ENCODE measurements at places on chromosomes 1 and 21.

- no peak for DNase-seq
Measured at GRCh38 chr1:178388418-178389145, 108.2 kb downstream of the CLEC20A start.

DNA sequence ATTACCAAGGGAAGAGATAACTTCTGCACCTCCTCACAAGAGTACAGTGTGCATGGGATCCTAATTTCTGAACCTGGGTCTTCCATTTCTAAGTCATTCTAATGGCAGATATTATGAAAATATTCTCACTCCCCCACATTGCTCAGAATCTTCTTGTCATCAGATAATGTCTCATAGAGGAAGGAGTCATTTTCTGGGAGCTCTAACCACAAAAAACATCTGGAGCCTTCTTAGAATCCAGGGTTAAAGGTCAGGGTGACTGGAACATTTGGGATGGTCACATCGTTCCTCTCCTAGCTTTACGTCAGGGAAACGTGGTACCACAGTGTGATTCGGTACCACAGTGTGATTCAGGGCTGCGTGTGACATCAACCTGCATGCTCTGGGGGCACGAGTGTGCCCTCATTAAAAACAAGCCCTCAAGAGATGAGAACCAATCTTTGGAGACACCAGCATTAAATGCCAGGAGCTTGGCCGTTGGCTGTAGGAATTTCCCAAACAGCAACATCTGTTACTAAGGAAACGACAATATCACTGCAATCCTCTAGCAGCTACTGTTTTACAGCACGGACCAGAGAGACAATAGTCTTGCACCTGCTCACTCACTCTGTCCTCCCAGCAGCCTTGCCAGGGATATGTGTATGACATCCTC, 179.1 kb downstream of the PSMG1 start:
- no peak for DNase-seq

GRCh38 chr1:2042830-2043773, 7.1 kb upstream of the PRKCZ start:
- no peak for DNase-seq

DNA sequence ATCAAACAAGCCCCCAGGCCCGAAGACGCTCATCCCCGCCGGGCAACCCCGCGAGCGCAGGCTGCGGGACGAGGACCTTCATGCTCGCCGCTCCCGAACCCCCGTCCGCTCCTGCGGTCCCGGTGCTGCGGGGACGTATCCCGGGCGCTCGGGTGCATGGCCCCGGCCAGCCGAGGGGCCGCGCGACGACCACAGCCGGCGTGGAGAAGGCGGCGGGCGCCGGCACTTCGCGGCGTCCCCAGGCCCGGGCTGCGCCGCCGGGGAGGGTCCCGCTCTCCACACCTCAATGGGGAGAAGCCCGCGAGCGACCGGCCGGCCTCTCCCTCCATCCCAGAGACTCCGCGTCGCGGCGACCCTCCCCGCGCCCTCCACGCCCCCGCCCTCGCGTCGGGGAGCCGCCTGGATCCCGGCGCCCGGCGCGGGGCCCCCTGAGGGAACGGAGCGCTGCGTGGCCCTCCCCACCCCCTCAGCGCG, 401 bp downstream of the ERRFI1 start:
- DNase-seq: peak; percentile 3

DNA sequence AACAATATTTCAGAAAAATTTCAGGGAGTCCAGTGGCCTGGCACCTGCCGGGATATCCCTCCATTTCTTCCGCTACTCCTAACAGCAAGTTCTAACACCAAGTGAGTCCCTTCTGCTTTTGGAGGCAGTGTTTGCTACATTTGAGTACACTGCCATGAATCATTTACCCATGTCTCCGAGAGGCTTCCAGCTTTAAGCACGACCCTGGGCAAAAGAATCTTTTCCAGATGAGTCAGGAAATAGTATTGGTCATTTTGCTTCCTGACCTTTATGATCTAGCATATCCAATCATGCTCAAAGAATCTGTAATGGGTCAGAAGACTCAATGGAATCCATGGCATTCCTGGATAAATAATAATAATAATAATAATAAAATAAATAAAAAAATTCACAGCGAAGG, 60.7 kb upstream of the FMN2 start:
- no peak for DNase-seq

DNA sequence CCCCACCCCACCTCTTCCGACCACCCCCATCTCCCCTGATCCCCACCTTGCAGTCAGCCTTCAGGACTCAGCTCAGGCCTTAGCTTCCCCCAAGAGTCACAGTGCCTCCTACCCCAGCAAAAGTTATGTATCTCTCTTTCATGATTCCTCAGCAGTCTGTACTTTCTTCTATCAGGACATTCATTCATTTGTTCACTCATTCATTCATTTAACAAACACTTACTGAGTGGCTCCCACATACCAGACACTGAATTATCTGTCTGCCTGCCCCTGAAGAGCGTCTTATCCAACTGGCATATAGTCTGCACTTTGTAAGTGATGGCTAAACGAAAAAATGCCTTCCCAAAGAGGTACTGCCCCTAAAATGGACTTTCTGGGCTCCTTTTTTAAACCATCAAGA, 114.4 kb upstream of the SLC35F3 start:
- no peak for DNase-seq

GRCh38 chr1:74467786-74468377, 44.5 kb downstream of the LRRC53 start:
- DNase-seq: no peak

DNA sequence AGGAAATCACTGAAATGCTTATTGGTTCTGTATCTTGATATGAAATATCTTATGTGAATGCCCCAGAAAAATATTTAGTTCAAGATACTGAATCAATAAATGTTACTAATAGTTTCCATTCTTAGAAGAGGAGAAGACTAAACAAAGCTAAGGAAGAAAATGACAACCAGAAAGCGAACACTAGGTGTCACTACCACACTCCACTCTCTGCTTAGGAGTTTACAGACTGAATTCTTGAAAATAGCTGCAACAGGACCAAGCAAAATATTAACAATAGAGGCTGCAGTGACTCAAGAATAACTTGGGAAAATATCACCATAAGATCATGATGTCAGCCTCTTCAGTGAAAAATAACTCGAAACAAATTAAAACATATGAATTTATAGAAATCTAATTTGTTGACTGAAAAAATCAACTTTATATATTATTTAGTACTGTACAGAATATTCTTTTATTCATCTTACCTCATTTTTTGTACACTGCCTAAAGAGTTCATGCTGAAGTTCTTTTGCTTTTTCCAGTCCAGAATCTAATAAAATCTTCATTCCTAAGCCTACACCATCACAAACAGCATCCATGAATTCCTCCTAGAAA, 61.6 kb downstream of the KIF14 start:
- peak; percentile 5 for DNase-seq

GRCh38 chr1:247669225-247669624, 10.3 kb downstream of the OR13G1 start:
- DNase-seq: no peak

DNA sequence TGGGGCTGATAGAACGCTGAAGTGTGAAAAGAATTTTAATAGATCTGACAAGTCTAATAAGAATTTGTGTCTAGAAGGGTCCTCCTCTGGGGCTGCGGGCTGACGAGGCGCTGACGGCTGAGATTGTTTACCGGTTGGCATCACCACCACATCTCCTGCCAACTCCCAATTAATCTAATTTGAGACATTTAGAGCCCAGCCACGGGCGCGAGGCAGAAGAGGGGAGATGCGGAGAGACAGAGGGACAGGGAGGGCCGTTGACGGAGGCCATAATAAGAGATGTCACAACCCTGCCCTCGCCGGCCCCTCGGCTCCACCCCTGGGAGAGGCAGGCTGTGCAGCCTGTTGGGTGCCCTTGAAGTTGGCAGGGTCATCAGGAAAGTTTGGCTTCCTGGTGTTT, 109.3 kb downstream of the PAX7 start:
- no peak for DNase-seq

DNA sequence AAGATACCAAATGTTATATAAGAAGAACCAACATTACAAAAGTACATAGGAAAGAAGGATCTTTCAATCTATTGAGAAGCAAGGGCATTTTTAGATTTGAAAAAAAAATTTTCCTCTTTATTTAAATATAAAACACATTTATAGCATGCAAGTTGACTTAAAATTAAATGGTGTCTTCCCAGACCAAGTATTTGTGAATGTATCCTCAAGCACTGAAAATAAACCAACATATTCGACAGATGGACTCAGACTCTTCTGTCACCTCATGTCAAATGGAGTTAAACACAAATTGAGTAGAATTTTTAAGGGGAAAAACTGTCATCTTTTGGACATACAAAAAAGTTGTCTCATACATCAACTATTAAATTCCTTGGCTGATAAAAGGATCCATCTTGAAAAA, 77.0 kb upstream of the GNG4 start:
- no peak for DNase-seq

DNA sequence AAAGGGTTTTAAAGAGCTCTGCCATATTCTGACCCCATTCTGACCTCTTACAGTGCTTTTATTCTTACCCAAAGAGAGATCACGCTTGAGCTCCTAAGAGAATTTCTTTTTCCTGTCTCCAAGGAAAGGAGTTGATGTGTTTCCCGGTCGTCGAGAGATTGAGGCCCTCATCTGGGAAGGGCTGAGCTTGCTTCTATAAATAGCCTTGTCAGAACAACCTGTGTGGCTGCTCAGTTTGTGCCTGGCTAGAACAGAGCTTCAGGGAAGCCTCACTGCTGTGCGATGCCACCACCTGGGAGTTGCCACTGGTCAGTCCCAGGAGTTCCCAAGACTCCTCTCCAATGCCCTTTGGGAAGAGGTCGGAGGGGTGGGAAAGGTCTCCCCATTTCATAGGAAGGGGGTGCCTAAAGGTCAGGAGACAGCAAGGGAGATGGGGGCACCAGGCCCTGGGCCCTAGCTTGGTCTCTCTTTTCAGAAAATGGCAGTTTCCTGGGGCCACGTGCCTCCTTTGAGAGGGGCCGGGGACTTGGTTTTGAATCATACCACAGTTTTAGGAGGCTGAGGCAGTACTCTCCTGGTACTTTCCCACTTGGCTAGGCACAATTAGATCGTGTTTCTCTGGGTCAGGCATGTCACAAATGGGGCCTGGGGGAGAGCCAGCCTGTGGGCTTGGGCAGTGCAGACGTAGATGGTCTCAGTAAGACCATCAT, 52.1 kb downstream of the EIF2D start:
- no peak for DNase-seq

DNA sequence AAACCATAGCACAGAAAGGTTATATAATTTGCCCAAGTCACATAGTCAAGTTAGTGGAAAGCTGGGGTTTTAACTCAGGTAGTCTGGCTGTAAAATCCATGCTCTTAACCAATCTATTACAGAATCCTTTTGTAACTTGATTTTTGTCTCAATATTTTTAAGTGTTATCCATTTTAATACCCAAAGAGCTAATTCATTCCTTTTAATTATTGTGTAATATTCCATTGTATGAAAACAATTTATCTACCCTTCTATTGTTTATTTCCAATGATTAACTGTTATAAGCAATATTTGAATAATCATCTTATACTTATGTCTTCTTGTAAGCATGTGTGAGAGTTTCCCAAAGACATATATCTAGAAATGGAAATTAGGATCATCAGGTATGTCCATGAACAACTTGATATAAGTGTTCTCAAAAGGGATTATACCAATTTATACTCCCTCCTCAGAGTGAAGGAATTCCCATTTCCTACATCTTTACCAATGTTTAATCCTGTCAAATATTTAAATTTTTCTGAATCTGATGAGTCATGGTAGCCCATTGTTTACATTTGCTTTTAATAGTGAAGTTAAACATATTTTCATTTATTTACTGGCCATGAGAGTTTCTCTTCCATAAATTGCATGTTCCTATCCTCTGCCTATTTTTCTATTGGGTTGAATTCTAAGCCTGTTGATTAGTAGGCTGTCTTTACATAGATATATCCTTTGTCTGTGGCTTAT, 13.9 kb downstream of the TEX50 start:
- no peak for DNase-seq

GRCh38 chr1:184222652-184223052, 164.2 kb upstream of the C1orf21 start:
- peak; percentile 46 for DNase-seq

All from effector memory CD8-positive, alpha-beta T cell (primary cell).